Posterior cingulate gyrus (tissue), 11 donors: ENCODE measurements at places on chromosomes 13 and 19.

DNA sequence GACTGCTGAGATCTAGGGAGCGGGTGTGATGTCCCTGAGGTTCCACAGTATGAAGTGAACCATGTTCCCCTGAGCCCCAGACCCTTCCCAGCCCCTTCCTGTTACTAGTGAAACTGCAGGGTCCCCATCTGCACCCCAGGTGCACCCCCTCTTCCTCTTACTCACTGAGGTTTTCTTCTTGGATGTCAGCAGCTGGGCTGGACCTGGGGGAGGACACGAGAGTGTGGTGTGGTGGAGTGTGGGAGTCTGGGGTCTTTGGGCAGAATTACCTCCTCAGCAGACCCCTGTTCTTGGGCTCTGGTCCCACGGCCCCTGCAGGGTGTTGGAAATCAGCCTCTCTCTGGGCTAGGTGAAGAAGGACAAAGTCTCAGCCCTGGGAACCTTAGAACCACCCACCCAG, 3.3 kb upstream of the LILRA6 start:
- DNase-seq: no peak

GRCh38 chr19:32176591-32176990, 168.8 kb upstream of the ZNF507 start:
- DNase-seq: no peak

DNA sequence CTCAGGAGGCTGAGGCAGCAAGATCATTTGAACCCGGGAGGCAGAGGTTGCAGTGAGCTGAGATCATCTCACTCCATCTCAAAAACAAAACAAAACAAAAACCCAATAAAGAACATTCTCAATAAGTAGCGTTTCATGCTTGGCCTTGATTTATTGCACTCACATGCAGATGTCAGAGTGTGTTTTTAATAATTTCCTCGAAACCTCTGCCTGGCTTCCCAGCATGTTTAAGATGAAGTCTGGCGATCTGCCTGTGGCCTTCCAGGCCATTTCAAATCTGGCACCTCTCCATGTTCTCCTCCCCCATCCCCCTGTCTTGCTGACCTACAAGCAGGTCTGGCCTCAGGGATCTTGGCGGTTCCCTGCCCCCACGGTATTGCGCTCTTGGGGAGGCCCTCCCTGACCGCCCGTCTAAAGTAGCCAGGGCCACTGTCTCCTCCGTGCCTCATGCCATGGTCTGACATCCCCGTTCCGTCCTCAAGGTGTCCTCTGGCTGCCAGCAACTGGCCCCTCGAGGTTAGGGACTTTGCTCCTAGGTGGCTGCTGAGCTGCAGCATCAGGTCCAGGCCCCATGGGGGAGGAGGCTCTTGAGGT, 1.6 kb downstream of the WDR88 start:
- no peak for DNase-seq

DNA sequence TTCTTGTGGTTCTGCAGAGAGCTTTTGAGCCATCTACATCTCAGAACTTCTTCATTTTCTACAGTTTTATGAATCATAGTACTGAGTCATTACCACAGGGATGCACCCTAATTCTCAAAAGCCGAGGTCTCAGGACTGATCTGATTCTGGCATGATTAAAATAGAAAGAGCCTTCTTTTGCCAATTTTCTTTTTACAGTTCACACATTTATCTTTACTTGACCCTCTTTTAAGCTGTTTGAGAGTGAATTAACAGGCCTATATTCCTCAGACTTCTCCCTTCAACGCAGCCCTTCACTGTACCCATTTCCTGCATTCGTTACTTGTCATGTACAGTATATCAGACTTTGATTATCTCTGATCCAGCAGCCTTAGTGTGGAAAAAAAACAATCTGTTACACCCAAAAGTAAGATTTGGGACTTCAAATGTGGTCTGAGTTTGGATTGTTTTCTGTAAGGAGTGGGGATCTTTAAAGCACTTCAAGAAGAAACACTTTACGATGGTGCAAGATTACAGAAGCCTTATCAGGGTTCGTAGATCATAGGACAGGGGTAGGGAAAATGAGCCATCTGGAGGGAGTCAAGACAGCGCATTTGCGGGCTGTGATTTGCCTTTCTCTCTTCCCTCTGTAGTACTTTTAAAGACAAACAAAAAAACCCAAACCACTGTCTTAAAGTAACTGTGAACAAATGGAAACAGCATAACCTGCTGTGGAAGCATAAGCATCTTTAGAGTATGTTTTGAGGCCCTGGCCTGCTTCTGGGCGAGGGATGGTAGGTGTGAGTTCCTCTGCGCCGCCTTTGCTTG, 15.3 kb upstream of the GPR183 start:
- DNase-seq: no peak

- DNase-seq: no peak
Measured at GRCh38 chr13:48449656-48450055, 36.7 kb upstream of the LPAR6 start.

- no peak for DNase-seq
Measured at GRCh38 chr13:52428295-52428694, 22.1 kb downstream of the VPS36 start.

DNA sequence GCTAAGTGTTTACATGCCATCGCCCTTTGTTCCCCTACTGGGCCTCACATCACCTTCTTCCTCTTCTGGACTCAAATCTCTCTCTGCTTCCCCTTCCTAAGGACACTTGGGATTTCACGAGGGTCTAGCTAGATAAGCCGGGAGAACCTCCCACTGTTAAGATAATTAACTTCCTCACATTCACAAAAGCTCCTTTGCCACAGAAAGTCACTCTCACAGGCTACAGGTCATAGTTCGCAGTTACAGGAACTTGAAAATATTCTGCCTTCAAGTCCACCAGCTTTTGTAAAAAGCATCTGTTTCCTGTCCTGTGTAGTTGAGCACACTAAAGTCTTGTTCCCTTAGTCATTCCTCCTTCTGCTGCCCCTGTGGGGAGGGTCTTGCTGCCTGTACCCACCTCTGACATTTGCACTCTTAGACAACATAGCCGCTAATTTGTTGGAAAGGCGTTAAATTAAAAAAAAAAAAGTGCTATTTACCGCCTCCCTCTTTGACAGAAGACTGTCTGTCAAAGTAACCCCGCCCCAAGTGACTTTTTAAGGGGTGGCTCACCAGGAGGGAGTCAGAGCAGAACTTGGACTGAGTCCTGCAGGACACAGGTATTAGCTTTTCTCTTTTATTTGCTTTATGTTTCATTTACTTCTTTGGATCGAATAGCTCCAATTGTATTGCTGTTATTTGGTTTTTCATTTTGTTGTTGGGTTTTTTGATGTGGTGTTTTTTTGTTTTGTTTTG, 26.8 kb upstream of the CEACAM21 start:
- no peak for DNase-seq
